ENCODE measurements at places on chromosomes 1 and 21.

DNA sequence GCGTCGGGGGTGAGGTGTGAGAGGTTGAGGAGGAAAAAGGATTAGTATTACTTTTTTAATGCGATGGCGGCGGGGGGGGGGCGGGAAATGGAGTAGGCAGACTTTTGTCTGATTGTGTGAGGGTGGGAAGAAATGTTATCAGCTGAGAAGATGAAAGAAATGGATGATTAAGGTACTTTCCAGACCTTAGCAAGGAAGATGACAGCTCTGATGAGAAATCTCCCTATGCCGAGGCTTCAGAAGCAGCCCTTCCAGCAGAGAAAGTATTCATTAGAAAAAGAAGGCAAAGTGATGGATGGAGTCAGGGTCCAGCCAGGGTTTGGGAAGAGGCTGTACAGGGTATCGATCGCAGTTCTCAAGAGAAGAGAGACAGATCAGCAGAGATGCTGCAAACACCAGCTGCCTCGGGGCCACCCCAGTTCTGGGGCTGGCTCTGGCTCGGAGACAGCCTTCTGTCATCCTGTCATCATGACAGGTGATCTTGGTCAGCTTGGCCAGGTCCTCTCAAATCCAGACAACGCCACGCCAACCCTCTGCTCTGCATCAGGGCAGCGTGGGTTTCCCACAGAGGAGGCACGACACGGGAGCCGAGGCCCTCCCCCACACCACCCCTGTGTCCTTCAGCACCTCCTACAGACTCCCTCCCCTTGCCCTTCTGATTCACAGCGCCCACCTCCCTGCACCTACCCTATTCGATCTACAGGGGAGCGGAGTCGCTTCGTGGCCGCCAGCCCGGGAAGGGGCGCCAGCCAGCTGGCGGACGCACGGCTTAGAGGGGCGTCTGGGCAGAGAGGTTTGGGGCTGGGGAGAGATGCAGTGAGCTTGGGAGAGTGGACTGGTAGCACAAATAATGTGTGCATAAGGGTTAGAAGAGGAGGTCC, 674 bp upstream of the ATXN7L2 start:
- DNase-seq = peak; percentile 44

DNA sequence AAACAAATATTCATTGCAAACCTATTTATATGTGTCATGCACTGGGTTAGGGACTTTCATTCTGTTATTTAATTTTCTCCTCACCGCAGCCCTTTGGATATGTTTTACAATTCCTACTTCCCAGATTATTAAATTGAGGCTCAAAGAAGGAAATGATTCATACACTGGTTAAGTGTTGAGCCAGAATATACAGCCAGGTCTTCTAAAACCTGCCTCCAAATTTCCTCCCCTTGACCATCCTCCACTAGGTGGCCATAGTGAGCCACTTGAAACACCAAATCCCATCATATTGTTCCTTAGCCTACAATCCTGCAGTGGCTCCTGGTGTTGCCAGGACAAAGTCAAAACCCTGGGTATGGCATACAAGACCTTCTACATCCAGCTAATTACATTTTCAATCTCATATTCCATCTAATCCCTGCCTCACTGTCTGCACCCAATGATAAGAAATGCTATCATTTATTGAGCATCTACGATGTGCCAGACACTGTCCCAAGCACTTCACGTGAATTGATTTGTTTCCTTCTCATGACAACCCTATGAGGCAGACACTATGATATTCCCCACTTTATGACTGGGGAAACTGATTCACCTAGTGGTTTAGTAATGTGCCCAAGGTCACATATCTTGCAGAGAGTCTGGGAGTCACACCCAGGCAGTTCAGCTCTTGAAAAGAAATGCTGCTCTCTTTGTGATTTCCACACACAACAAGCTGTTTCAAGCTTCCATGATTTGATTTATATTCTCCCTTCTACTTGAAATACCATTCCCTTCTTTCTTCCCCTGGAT, 23.6 kb upstream of the KIRREL1 start:
- DNase-seq = no peak

DNA sequence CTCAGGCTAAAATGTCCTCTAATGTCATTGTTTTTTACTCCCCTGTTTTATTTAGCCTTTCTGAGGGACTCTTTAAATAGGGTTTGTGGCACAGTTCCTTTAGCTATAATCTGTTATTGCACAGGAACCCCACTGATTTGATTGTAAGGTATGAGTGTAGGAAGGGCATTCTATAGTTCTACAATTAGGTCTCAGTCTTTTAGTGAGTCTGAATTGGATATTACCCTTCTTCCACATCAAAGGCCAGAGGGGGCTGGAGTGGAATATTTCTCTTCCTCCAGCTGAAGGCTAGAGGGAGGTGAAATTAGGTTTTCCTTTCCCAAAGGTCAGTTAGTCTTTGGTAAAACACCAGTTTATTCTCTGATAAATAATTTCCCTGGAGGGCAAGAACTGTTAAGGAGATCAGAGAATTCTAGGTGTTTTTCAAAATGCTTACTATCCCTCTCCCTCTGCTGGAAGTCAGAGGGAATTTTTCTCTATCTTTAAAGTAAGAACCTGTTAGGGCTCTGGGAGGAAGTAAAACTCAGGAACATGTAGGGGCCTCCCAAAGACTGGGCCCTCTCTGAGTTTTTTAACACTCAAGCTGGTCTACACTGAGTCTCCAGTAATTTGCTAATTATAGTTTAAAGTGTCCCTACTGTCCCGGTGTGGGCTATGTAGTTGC, 176.3 kb upstream of the ZNHIT6 start:
- no peak for DNase-seq

DNA sequence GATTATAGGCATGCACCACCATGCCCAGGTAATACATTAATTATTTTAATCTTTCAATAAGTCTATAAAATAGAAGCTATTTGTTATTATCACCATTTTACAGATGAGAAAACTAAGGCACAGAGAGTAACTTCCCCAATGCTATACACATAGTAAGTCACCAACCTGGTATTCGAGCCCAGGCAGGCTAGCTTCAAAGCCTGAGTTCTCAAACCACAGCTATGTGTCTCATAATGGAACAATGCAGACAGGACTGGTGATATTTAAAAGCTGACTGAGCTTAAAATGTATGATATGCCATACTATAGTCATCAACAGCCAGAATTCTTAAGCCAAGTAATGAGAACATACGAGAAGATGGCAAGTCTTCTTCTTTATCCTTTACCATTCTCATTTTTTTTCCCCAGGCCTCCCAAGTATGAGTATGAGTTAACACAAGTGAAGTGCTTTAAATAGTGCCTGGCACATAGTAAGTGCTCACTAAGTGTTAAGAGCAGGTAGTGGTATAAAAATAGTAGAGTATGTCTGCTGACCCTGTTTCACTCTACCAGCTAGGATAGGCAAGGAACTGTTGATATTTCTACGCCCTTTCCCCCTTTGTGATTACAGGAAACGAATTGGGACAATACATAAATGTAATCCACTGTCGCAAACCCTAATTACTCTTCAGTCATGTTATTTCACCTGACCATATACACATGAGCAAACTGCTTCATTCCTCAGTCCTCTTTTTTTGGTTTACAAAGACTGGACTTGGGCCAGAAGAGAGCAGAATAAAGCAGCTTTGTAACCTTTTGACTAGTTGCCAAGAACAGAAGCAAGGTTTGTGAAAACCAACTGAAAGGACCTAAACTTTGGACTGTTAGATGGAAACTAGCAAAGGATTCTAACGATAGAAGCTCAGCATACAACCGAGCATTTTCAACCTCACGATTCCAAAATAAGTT, 9.5 kb downstream of the EYA3 start:
- no peak for DNase-seq

DNA sequence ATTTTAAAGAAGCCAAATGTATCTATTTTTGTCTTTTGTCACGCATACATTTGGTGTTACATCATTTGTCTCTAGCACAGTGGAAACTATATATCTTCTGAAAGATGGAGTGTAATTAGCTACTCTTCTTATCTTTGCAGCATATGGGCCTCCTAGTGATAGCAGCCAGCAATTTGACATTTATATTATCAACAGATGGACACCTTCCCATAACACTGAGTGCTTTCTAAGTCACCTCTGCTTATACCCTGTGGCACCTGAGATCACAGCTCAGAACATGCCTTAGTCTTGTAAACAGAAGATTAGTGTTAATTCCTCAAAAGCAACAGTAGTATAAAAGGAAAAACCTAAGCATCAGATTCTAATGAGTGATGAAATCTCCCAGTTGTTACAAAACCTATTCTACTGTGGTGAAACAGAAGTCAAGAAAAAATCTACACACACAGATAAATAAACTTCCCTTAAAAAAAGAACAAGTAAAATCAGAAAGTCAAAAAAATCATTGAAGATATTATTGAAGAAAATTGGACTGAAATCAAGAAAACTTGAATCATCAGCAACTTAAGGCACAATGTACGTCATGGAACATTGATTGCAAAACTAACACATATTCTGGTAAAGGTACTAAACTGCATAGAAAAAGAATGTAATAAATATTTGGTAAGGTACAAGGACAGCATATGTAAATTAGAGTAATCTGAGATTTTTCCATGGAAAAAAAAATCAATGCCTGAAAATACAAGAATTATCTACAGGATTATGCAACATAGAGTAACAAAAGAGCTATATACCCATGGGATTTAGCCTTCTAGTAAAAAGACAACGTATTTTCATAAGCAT, 61.7 kb downstream of the KCNT2 start:
- DNase-seq = no peak

DNA sequence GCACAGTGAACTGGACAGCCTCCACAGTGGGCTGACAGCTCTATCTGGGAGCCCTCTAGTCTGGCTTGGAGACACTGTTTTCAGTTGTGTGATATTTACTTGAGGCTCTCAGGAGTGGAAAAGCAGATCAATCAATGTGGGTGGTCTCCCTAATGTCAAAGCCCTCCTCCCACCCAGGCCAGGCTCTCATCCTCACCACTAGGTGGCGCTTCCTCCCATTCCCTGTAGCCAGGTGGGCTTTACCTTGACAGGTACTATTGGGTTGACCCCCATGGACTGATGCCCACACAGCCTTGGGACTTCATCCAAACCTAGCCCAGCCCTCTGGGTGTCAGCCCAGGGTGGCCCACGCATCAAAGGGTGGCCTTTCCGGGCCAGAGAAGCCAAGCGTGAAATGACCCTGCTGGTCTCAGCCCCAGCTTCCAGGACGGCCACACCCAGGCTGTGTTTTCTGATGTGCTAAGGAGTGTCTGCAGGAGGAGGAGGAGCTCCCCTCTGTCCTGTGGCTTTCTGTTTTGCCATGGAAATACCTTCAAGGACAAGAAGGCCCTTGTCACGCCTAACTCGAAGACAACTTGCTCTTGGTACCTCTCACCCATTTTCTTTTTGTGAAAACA, 54.0 kb downstream of the CLIC6 start:
- peak; percentile 19 for DNase-seq

DNA sequence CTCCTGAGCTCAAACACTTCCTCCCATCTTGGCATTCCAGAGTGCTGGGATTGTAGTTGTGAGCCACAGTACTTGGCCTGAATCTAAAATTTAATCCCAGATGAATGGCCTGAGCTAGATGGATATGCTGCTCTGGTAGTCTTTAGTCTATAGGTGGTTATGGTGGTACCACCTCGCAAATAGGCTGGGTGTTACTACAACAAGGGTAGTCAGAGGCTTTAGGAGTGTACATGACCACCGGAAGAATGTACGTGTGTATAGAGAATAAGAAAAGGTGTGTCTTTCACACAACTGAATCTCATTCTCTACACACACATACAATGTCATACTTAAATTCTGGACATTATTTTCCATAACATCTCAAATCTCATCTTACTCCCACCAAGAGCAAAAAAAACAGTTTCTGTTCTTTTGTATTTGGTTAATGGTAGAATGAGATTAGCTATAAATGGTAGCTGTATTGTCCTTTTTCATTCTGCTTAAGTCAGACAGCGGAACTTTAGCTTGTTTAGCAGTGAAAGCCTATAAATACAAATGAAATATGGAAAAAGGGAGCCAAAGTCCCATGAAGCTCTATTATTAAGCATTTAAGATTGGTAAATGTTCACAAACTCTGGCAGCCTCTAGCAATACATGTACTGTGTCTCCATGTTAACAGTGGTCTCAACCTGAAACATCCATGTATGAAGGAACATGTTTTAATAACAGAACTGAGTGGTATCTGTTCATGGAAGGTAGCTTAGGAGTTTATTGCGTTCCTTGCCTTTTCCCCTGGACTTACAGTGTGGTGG, 16.2 kb downstream of the CAP1 start:
- no peak for DNase-seq

- no peak for DNase-seq
Measured at GRCh38 chr1:150022357-150022756, 11.8 kb upstream of the OTUD7B start.

- no peak for DNase-seq
Measured at GRCh38 chr21:44677881-44678280, 4.1 kb downstream of the KRTAP12-1 start.

DNA sequence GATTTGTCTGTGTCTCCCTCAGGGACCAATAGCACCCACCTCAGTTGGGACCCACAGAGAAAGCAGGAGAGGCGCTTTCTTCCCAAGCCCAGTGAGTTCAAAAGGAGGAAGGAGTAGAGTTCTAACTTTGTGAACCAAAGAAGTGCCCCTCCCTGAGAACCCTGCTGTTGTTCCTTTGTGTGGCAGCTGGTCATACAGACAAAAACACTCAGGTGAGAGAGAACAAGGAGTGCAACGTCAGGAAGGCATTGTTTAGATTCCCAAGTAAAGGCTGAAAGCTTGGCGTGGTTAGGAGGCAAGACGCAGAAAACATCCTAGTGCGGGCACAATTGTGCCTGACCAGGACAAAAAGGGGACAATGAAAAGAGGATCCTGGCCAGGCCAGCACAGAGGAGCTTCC, 654.6 kb downstream of the KIF26B start:
- no peak for DNase-seq

Measured in activated CD4-positive, alpha-beta T cell treated with anti-CD3 and anti-CD28 coated beads, Interleukin-2, amount 50 U/mL, for 48 hours (primary cell).